ENCODE measurements at places on chromosomes 5 and 9.

- no peak for DNase-seq
Observed at GRCh38 chr5:60482301-60482700, 217.7 kb downstream of the DEPDC1B start.

GRCh38 chr9:73081979-73082657 is 69.5 kb upstream of the ANXA1 start:
- no peak for DNase-seq

- no peak for DNase-seq
Observed at GRCh38 chr9:119802133-119802532, 432.9 kb upstream of the BRINP1 start.

DNA sequence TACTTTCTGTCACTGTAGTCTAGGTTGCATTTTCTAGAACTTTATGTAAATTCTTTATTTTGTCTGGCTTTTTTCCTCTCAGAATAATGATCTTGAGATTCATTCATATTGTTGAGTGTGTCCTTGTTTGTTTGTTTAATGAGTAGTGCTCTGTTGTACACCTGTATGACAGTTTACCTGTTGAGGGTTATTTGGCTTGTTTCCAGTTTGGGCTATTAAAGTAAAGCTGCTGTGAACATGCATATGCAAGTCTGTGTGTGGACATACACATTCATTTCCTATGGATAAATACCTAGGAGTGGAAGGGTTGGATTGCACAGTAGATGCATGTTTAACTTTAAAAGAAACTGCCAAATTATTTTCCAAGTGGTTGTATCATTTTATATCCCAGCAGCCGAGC is 30.4 kb downstream of the MVB12B start:
- DNase-seq, result no peak

DNA sequence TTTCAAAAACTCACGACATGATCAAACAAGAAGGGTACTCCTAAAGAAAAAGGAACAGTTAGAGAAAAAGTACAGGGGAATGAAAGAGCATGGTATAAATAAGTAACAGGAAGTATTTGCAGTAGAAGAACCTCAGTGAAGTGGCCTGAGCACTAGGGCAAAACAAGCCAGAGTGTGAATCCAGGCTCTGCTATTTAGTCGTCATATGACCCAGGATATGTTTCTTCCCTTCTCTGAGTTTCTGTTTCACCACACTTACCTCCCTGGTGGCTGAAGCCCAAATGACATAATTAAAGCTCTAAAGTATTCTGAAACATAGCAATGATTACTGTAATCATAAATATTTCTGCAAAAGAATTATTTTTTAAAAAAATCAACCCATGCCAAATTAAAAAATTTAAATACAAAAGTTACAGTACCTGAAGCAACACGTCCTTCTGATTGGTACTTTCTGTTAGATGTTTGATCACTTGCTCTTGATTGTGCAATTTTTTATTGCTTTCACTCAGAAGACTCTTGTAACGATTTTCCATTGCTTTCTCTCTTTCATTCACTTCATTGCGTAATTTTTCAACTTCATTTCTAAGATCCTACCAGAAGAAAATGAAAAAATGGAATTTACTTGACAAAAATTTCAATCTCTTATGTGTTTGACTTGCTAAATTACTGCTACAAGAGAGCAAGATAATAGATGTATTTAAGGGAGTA is 88.9 kb downstream of the CDK5RAP2 start:
- no peak for DNase-seq

- DNase-seq, result no peak
Observed at GRCh38 chr5:176590035-176590717, 19.8 kb downstream of the GPRIN1 start.

GRCh38 chr9:137461316-137461662 is 2.2 kb upstream of the NSMF start:
- no peak for DNase-seq

Data from stimulated activated CD8-positive, alpha-beta memory T cell treated with anti-CD3 and anti-CD28 coated beads, Interleukin-7, amount 100 ng/mL, for 24 hours (primary cell).